NCI-H1930 (cell line): ENCODE measurements at places on chromosomes 7 and 10.
A peak's percentile ranks its signal among the peaks of the same experiment; 100 is the strongest.

GRCh38 chr7:139867847-139868246 is 38.8 kb downstream of the TBXAS1 start:
- no peak for DNase-seq

DNA sequence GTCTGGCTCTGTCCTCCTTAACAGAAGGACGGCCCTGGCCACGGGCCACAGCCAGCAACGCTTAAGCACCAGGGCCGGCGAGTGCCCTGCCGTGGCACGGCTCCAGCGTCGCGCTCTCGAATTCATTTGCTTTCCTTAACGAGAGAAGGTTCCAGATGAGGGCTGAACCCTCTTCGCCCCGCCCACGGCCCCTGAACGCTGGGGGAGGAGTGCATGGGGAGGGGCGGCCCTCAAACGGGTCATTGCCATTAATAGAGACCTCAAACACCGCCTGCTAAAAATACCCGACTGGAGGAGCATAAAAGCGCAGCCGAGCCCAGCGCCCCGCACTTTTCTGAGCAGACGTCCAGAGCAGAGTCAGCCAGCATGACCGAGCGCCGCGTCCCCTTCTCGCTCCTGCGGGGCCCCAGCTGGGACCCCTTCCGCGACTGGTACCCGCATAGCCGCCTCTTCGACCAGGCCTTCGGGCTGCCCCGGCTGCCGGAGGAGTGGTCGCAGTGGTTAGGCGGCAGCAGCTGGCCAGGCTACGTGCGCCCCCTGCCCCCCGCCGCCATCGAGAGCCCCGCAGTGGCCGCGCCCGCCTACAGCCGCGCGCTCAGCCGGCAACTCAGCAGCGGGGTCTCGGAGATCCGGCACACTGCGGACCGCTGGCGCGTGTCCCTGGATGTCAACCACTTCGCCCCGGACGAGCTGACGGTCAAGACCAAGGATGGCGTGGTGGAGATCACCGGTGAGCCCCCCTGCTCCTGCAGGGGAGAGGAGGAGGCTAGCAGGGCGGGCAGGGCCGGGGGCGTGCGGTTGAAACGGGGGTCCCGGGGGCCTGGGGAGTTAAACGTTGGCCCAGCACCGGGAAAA is at the start of gene HSPB1:
TSS of gene HSPB1 (plus strand) at position 327 of the 855 bp plus-strand sequence. CDS start at position 367, 40 bp downstream.
- DNase-seq, result peak; percentile 64

DNA sequence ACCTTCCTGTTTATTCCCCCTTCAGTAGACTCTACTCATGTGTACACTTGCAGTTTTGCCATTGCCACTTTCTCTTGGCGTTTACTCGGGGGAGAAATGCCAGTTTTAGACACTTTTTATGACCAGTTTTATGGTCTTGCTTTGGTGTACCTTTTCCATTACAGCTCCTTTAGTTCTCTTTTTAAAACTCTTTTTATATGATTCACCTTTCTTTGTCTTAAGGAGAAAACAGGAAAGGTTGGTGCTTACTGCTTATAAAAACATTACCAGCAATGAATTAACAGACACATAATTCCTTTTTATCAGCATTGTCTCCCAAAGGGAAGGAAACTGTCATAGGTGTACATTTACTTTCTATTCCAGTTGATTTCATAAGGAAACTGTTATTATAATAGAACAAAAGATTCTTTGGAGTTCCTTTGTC is 11.9 kb downstream of the TSPAN13 start:
- no peak for DNase-seq

GRCh38 chr7:46864716-46865115 is 717.2 kb downstream of the TNS3 start:
- DNase-seq, result no peak

- DNase-seq, result no peak
Measured at GRCh38 chr10:108141064-108141463, 976.6 kb upstream of the SORCS1 start.

GRCh38 chr7:14321947-14322346 is 332.5 kb upstream of the ETV1 start:
- no peak for DNase-seq

DNA sequence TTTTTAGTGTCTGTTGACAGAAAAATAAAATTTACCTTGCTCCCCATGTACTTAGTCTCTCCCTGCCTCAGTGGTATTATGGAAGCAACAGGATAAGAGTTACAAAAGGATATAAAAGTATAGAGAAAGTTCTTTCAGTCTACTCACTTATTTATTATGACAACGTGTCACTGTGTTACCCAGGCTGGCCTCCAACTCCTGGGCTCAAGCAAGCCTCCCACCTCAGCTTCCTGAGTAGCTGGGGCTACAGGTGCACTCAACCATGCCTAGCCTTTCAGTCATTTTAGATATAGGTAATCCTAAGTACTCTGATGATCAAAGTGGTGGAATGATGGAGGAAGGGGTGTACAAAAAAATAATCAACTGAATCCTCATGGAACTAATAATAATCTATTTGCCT is 215.2 kb upstream of the MKLN1 start:
- no peak for DNase-seq

DNA sequence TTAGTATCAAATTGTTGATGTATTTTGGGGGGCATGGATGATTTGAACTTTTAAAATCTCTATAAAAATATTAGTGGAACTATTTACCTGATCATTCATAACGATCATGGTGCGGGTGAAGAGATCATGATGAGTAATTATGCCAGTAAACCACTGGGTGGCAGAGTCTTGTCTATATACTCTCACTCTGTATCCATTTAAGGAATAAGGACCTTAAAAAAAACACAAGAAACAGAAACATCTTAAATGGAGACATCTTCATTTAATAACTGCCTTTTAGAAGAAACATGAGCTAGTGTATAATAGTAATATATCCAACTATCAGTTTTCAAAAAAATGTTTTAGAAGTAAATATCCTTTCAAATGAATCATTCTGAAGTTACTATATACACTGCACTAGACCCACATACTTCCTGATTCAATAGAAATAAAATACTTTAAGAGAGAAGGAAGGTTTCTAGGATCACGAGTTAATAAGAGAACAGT is 84.0 kb downstream of the NRBF2 start:
- no peak for DNase-seq

DNA sequence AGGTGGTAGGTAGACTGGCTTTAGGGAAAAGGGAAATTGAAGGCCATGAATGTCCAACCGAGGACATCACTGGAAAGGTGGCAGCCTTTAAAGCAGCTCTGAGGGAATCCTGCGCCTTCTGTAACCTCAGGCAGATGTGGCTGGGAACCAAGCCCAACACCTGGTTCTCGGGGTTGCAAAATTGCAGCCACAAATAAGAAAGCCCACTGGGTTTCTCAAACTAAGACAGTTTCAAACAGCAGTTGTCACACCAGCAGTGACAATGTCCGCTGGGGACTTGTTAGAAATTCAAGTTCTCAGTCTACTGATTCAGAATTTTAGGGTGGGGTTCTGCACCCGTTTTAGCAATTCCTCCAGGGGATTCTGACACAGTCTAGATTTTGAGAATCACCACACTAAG is 42.7 kb upstream of the STEAP1B start:
- DNase-seq, result no peak

DNA sequence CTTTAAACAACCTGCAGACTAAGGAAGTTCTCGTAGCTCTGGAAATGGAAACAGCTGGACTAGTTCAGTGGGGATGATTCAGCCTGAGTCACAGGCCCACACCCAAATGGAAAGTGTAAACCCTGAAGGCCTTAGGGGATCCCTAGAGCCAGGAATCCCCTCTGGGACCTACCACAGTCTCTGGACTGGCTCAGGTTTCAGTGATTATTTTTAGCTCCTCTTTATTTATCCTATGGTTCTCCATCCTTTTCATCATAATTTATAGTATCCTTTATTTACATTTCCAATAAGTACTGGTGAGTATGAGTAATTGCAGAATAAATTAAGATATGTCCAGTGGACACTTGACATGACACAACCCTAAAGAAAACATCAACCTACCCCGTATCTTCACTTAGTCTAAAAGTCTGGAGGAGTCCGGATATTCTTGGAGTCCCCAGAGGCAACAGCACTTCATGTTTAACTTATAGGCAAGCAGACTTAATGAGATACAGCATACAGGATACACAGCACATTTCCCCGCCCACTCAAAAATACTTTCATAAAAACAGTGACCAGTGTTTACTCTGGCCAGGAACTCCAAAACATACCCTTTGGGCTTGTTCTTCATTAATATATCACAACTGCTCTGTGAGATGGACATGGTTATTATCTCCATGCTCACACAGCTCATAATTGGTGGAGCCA is 28.4 kb upstream of the SEMA3E start:
- no peak for DNase-seq

- DNase-seq, result no peak
Measured at GRCh38 chr7:26532471-26532870, 240.8 kb downstream of the SNX10 start.

- no peak for DNase-seq
Measured at GRCh38 chr10:74238031-74238431, 87.0 kb downstream of the ADK start.

DNA sequence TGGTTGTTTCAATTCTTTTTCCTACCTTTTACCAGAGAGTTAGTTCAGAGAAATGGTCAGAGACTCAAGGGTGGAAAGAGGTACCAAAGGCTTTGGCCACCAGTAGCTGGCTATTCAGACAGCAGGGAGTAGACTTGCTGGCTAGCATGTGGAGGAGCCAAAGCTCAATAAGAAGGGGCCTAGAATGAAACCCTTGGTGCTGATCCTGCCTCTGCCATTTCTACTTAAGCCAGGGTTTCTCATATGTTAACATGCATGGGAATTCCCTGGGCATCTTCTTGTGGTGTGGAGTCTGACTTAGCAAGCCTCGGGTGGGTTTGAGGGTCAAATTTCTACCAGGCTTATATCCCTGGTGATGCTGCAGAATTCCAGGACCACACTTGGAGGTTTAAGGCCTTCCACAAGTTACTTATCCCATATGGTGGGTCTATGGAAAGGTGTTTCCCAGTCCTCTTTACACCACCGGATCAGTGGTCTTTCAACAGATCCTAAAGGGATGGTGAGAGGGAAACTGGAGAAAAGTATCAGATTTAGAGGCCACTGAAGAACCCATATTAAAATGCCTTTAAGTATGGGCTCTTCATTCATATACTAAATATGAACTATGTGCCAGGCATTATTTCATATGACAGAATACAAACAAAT is 3.2 kb downstream of the IL6 start:
- DNase-seq, result no peak

DNA sequence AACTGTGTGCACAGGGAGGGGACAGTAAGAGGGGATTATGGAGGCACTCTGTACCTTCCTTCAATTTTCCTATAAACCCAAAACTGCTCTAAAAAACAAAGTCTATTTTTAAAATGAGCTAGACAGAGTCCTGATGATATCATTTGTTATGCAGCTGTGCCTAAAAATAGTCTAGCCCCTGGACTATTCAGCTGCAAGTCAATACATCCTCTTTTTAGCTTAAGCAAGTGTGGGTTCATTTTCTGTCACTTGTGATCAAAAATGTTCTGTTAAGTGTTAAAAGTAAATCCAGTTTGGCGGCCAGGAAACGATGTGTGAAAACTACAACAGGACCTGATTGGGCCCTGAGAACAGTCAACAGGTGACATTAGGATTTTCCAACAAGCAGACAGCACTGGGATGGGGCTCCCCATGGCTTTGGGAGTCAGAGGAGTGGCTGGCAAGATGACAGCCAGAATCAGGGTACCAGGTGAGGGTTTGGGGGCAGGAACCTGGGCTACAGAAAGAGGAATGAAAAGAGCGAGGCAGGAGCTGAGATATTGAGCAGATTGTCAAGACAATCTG is 33.9 kb downstream of the FAM107B start:
- no peak for DNase-seq

- no peak for DNase-seq
Measured at GRCh38 chr10:105025092-105025491, 384.0 kb downstream of the SORCS3 start.

- DNase-seq, result no peak
Measured at GRCh38 chr7:120714945-120715344, 143.0 kb downstream of the TSPAN12 start.

GRCh38 chr7:138388673-138389491 is 71.2 kb upstream of the TRIM24 start:
- no peak for DNase-seq

- DNase-seq, result no peak
Measured at GRCh38 chr10:46235705-46236545, 50.9 kb upstream of the ANTXRL start.

- DNase-seq, result no peak
Measured at GRCh38 chr7:100157334-100158228, 942 bp downstream of the TRAPPC14 start.

DNA sequence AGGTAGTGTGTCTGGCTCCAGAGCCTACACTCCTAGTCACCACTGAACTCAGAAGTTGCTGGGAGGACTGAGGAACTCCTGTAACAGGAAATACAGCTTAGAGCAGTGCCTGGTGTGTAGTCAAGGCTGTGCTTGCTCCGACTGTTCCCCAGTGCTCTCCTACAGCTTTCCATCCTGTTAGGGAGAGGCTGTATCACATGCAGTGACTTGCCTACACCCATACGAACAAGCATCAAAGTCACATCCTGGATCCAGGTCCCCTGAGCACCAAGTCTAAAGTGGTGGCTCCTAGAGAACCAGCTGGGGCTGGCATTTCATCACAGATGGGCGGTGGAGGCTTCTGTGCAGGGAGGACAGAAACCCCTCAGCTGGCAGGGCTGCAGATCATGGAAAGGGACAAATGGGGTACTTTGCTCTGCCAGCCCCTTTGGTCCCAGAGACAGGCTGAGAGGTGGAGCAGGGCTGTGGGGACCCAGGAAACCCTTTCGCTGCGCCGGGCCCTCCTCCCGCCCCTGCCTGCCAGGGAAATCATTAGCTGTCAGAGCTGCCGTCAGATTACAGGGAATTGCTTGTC is 7.7 kb downstream of the ASB10 start:
- DNase-seq, result no peak

DNA sequence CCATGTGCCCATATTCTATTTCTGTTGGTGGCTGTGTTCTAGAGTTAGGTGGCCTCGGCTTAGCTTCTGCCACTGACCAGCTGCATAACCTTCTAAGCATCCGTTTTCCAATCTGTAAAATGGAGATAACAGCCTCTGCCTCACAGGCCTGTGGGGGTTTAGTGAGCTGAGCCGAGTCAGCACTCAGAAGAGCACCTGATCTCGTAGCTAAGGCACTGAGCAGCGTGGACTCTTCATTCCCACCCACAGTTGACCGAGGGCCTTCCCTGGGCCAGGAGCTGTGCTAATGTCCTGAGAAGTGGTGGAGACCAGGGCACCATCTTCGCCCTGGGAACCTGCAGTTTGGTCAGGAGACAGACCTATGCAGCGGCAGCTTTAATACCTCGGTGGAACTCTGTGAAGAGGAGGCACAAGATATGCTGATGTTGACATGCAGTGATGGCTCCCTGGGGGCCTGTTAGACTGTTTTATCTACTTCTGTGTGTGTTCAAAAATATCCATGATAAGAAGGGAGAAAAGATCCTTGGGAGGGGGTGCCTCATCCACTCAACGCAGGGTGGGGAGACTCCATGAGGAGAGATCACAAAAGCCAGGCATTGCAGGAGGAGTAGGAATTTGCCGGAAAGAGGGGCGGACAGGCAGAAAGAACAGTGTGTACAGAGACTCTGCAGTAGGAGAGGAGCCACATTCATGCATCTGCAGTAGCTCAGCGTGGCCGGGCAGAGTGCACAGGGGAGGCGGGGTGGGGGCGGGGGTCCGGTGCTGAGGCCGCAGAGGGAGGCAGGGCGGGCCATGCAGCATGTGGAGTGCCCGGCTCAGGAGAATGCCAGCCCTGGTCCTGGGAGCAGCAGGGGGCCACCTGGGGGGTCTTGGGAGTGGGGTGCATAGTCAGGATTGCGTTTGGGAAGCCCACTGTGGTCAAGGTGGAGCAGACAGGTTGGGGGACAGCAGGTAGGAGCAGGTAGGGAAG is 136.8 kb downstream of the C10orf105 start:
- DNase-seq, result no peak

GRCh38 chr10:91210435-91210834 is 10.0 kb upstream of the PCGF5 start:
- DNase-seq, result peak; percentile 84

GRCh38 chr7:101635484-101635883 is 6.4 kb upstream of the MYL10 start:
- DNase-seq, result no peak
